ENCODE measurements at places on chromosomes 7 and 10.

DNA sequence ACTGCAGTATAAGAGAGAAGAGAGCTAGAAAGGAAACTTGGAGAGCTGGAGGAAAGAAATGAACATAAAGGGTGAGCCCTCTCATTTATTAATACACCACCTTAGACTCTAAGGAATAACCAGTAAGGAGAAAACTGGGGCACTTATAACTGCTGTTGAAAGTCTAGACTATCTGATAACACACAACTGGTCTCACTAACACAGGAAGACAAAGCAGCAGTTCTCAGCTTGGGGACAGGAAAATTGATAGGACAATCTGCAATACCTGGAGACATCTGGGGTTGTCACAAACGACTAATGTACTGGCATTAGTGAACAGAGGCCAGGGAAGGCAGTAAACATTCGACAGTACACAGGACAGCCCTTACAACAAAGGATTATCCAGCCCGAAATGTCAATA, 6.8 kb downstream of the ELMO1 start:
- no peak for DNase-seq

DNA sequence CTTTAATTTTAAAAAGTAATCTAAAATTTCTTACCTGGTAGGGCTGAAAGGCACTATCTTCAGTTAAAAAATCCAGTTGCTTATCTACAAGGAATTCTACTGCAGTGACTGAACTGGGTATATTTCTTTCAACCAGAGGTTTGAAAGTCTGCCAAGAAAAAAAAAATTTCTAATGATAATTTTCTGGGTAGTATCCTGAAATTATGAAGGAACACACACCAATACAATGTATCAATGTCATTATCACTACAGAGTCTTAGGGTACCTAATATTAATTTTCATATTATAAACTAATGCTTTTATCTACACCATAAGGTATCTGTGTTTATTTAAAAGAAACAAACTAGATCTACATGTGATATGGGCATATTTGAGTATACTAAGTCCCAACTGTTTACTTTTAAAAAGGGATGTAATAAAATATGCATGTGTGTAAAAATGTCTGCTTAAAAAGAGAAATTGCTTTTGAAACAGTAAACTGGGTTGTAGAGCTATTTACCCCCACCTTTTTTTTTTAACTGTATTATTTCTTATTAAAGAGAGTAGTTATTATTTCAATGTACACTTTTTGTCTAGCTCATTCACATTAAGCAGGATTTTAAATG, 131.6 kb downstream of the NRBF2 start:
- DNase-seq = no peak

GRCh38 chr10:92692697-92693533, 3.2 kb downstream of the HHEX start:
- no peak for DNase-seq

DNA sequence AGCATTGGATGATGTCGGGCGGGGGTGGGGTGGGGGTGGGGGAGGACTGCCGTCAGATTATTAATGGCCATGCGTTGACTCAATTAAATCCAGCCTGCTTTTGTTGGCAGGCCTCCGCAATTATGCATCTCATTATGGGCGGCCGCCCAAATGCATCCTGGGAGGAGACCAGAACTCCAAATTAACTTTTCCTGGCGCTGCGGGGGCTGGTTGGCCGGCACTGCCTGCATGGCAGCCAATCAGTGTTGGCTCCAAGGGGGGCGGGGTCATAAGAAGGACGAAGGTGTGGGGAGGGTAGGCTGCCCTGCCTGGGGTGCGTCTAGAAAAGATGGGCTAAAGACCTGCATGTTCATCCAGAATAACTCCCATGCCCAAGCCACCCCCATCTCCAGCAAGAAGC, 83.9 kb upstream of the PAX2 start:
- DNase-seq = no peak

GRCh38 chr7:2909471-2910039, 65.4 kb upstream of the GNA12 start:
- DNase-seq = no peak

DNA sequence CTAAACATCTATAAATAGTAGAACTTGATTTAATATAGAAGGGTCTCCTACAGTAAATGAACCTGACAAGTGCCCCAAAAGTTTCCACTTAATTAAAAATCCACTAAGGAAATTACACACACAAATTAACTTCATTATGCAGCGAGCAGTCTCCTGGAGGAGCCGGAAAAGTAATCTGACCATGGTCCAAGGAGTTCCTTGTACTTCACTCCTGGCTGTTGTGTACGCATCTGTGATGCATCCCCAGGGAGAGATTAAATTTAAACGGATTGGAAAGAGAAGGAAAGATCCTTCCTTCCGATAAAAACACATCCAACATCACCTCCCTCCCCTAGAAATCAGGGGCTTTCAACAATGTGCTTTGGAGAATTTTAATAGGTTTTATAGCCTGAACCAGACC, 85.5 kb downstream of the PARD3 start:
- no peak for DNase-seq

DNA sequence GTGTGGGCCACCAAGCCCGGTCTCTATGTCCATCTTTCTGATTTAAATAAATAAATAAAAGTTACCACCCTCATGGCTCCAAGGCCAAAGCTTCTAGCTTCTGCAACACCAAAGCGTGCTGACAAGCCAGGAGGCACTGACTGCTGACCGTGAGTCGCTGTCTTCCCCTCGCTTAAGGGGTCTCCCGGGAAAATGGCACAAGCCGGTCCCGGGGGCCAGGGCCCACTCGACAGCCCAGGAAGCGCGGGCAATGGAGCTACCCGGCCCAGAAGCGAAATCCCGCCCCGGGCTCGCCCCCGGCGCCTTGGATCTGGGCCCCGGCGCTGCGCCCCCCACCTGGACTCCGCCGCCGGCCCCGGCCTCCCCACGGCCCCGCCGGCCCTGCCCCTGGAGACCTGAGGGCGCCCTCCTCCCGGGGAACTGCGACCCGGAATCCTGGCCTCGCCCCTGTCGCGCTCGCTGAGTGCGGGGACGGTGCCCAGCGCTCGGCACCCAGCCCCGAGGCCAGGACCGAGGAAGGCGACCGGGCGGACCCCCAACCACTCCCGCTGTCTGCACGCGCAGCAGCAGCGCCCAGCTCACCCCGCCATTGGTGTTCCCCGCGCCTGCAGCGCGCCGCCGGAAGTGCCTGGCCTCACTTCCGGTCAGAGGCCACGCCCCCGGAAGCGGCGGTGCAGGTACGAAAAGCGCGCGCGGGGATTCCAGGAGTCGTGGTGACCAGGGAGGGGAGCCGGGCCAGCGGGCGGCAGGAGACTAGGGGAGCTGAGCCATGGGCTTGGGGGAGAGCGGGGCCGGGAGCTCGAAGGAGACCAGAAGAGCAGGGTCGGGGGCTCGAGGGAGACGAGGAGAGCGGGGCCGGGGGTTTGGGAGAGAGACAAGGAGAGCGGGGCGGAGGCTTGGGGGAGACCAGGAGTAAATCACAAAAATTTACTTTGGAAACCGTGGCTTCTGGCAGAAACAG, at the start of the genes MRM2 and NUDT1:
Gene MRM2, minus strand, starts transcription at position 626 of the 961 bp plus-strand sequence. Its CDS starts 36 bp downstream, at position 590.
Gene NUDT1, plus strand, starts transcription at position 647 of the 961 bp plus-strand sequence. CDS start 2,349 bp downstream, outside the sequence.
- DNase-seq = peak; percentile 79

DNA sequence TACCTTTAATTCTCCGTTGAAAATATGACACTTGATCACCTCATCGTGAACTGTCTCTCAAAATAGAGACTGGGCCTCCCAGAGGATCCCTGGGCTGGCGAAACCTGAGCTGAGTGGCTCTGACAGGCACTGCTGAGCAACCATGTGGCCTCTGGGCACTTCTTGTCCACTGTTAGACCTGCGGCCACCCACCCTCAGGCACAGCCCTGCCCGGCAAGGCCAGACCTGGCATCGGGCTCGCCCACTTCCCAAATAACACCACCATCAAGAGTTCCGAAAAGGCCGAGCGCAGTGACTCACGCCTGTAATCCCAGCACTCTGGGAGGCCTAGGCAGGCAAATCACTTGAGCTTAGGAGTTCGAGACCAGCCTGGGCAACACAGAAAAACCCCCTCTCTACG, 82.5 kb downstream of the COBL start:
- DNase-seq = no peak

- no peak for DNase-seq
Measured at GRCh38 chr7:130090745-130091532, 20.6 kb downstream of the KLHDC10 start.

GRCh38 chr7:51539840-51540239, 223.2 kb upstream of the COBL start:
- no peak for DNase-seq

GRCh38 chr10:18683427-18683826, 24.2 kb downstream of the ARL5B start:
- no peak for DNase-seq

DNA sequence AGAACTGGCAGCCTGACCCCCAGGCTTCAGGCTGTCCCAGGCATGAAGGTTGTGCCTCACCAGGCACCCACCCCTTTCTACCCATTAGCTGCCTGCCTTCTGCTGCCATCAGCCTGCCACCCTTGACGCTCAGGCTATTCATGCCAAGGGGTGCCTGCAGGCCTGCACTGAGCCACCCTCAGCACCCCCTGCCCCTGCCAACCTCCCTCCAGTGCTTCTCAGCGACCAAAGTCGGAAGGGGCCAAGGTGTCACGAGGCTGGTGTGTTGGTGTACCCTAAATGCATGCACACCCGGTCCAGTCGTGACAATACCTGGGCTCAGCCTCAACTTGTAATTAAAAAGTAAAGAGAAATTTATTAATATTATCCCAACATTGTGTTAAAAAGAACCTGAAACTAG, 422.7 kb downstream of the ARL4A start:
- DNase-seq = no peak

- no peak for DNase-seq
Measured at GRCh38 chr7:138400400-138400886, 59.6 kb upstream of the TRIM24 start.

GRCh38 chr10:3105166-3105565, 37.8 kb downstream of the PFKP start:
- no peak for DNase-seq

DNA sequence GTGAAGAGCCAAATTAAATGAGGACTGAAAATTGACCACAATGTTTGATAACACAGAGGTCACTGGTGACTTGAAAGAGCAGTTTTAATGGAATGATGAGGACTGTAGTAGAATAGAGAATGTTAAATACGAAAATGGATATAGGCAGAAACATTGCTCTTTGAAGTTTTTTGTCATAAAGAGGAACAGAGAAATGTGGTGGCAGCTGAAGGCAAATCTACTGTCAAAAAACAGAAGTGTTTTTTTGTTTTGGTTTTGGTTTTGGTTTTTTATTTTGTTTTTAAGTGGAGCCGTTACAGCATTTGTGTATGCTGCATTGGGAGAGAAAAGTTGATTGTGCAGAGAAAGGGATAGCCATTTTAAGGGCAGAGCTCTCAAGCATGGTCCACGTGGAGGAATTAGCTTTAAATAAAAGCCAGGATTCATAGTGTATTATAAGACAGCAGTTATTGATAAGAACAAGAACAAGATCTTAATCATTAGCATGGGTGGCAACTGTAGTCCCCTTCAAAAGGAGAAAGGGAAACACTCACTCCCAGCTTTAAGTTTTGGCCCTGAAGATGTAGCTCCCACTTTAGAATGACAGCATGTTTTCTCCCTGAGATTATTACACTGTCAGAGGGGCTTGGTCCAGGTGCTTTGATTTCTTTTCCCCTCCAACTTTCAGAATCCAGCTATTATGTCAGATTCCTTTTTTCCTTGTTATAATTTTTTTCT, 156.7 kb upstream of the BET1 start:
- DNase-seq = no peak

DNA sequence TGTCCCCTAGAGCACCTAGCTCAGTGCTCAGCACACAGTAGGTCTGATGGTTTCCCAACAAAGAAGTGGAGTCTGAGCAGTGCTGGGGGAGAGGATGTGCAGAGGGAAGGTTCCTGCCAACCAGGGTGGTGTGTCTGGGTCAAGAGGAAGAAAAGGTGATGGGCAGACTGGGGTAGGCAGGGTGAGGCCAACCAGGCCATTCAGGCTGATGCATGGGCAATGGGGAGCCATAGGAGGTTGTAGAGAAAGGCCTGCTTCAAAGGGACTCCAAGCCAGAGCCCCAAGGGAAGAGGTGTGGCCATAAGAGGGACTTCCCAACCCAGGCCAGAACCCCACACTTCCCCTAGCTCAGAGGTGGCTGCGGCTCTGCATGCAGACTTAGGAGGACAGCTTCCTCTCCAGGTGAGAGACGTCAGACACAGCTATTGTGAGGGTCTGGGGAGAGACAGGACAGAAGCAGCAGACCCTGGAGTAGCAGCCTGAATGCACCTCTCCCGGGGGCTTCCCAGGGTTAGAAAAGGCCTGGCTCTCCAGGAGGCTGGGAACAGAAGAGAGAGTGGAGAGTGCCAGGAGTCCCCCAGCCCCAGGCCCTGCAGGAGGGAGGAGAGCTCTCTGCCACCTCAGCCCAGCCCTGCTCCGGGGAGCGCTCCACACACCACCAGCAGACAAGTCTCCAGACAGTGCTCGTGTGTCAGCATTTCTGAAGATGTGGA, 87.4 kb upstream of the ZMIZ1 start:
- DNase-seq = no peak

- DNase-seq = no peak
Measured at GRCh38 chr10:99981581-99982199, 28.1 kb downstream of the DNMBP start.

DNA sequence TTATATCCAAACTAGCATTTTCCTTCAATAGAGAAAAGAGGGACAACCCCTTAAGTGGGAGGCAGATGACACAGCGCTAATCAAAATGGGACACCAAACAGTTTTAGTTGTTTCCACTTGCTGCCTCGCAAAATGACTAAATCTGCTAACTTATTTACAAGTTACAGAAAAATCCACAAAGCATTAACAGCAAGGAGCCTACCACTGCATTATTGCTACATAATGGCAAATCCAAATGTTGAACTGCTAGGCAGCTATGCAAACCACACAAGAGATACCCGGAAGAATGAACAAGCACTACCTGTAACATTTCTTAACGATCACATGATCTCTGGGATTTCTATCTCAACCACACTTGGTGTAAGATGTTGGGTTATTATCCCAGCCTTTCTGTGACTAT, 96.7 kb downstream of the SFMBT2 start:
- DNase-seq = peak; percentile 17

DNA sequence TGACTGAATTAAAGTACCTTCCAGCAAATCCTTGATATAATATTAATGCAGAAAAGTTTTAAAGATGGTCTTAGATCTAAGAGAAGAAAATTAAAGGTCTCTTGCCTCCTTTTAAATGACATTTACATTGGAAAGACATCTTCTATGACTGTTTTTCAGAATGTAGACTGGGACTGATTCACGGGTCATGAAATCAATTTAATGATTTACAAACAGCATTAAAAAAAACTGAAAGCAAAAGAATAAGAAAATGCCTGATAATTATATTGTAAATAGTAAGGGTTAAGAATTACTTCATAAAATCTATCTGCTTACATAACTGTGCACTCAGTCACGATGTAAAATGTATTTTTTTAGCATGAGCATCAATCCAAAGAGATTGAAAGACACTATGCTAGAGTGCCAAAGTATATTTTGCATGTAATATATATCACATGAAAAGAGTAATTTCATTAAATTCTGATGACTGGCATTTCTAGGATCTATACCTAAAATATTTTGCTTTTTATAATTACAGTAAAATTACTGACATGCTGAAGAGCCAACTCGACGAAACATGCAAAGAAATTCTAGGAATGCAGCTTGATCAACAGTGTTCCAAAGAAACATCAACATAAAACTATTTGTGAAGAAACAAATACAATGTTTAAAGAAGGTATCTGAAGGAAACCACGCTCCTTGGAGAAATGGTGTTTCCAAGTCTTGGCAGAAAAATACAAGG, 35.1 kb downstream of the RTKN2 start:
- DNase-seq = no peak
